ENCODE measurements at places on chromosomes 12 and 14. TPM values are rescaled to one million over a fixed set of nuclear protein-coding genes. Genes with fewer than 3 reads are reported as not detected.
A peak's percentile ranks its signal among the peaks of the same experiment; 100 is the strongest.

Gene SPX
- total RNA-seq: 310 TPM

Gene AHNAK2
- 35.9 TPM for total RNA-seq

Gene RPL10L
- total RNA-seq: not detected

Gene TAC3
- not detected for total RNA-seq

Gene DACT1
- 0.89 TPM for total RNA-seq

Gene CMTM5
- total RNA-seq: not detected

Gene DHRS7
- 144 TPM for total RNA-seq

Gene NINJ2
- total RNA-seq: not detected

- DNase-seq: peak; percentile 50
These were observed 1.7 kb downstream of the SINHCAF start for GRCh38 chr12:31324116-31324844.

DNA sequence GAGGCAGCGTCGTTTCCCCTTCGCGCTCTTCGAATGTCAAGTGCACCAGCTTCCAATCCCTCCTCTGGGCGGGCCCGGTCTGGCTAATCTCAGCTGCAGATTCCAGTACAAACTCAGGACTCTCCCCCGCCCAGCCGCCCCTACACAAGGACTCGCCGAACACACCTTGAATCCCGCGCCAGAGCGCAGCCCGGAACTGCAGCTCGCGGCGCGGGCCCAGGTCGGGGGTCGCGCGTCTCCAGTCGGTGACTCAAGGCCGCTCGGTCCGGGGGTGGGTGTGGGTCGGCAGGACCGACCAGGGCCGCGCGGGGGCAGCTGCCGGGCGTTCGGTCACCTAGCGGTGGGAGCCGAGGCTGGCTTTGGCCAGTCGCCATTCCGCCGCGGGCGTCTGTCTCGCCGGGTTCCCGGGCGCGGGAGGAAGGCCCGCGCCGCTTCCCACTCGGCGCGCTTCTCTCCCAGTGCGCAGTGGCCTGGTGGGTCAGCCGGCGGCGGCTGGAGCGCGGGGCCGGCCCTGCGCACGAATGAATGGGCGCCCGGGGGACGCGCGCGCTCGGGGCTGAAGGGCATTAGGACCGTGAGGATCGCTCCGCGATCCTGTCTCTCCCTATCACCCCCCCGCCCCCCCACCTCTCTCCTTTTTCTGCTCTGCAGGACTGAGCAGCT is at the start of gene GALNT16:
Gene GALNT16, plus strand, starts transcription at position 632 of the 663 bp plus-strand sequence. CDS start 133 bp downstream, outside the sequence.
- peak; percentile 24 for DNase-seq

- DNase-seq: no peak
These were observed 11.7 kb upstream of the NFKBIA start for GRCh38 chr14:35416108-35416750.

- no peak for DNase-seq
These were observed 3.9 kb downstream of the HEBP1 start for GRCh38 chr12:12996209-12996608.

- DNase-seq: no peak
These were observed 8.8 kb downstream of the A2M start for GRCh38 chr12:9106610-9107541.

- no peak for DNase-seq
These were observed 186.9 kb upstream of the FLRT2 start for GRCh38 chr14:85342858-85343607.

GRCh38 chr12:116263844-116264243 is 13.6 kb downstream of the MED13L start:
- no peak for DNase-seq

DNA sequence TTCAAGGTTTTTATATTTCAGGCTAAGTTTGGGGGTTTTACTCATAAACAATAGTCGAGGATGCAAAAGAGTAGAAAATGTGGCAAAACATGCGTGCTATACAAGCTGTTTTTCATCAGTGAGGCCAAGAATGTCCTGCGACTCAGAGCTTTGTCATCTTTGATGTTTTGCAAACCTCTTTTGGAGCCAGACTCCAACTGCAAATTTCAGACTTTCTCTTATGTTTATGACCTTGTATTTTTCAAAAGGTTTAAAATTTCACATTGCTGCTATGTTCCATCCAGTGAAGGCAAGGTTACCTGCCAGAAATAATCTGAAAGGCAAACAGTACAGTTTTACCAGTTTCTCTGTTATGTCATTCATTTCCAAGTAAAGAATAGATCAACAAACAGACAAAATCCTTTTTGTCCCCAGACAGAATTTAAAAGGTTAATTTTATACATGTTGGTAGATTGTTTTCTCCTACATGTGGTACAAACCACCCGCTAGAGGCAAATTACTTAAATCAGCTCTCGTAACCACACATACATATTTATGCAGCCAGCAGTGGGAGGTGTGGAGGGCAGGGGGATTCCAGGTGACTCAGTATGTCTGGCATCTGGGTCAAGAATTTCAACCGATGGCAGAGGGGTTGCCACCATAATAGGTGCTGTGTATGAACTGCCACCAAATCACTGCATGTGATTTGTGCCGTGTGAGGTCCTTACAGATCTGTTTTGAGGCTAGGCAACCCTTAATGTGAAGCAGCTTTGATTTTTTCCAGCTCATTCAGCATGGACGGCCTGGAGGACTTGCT is 119.8 kb upstream of the CPM start:
- peak; percentile 13 for DNase-seq

DNA sequence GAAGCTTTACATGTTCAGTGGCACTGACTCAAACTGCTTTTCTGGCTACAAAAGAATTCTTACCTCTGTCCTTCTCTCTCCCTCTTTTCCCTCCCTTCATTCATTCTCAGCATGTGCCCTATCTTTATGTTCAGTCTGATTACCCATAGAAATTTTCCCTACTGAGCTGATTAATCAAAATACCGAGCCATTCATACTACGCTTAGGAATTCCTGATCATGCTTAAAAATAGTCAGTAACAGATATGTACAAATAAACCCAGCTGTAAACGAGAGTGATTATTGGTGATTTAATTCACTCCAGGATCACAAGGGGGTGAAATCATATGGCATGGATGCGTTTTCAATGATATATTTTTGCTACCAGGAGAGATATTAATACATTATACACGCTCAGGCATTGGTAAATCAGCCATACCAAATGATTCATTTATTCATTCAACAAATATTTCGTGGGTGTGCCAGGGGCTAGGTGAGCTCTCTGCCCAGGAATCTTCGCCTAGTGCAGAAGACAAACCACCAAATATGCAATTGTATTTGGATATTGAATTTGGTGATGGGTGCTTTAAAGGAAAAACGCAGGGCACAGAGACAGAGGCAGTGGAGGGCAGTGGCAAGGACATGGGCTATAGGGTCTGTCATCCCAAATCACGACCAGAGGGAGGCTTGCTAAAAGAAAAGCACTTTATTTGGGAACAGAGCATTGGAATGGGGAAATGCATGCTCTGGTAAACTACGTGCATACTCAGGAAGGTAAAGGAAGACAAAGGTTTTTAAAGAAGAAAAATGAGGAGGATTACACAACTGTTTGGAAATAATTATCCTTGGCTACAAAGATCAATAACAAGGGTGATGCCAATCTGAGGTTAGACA is 13.9 kb upstream of the VRK1 start:
- no peak for DNase-seq

DNA sequence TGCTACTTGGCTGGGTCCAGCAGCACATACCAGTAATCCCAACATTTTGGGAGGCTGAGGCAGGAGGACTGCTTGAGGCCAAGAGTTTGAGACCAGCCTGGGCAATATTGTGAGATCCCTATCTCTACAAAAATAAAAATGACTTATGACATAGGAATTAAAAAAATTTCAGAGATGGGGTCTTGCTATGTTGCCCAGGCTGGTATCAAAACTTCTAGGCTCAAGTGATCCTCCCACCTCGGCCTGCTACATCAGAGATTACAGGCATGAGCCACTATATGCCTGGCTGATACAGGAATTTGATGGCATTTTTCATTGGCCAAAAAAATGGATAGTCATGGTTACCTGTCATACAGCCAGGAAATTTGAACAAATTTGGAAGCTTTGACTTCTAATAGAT is 54.6 kb downstream of the ZC3H14 start:
- no peak for DNase-seq

DNA sequence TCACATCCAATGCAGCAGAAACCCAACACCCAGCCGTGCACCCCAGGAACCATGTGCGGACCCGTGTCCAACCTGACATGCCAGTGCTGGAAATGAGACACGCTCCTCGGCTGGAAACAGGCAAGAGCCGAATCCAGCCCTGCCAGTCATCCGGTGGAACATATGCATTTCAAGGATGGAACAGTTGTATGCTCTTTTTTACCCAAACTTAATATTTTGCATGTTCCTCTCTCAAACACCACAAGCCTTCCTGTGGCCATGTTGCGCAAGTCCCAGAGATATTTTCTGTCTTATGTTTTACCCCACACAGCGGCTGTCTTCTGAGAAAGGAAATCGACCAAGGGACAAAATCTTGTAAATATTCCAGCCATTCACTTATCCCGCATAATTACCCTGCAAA is 196.9 kb downstream of the BCL11B start:
- DNase-seq: no peak

GRCh38 chr12:116427200-116427930 is 131.8 kb upstream of the MAP1LC3B2 start:
- DNase-seq: no peak

DNA sequence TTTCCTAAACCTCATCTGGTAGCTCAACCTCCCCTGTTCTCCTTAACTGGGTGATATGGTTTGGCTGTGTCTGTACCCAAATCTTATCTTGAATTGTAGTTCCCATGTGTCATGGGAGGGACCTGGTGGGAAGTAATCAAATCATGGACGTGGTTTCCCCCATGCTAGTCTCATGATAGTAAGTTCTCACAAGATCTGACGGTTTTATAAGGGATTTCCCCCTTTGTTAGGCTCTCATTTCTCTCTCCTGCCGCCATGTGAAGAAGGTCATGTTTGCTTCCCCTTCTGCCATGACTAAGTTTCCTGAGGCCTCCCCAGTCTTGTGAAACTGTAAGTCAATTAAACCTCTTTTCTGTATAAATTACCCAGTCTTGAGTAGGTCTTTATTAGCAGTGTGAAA is 19.5 kb downstream of the COX16 start:
- no peak for DNase-seq

GRCh38 chr14:23464700-23465099 is 4.8 kb upstream of the NGDN start:
- no peak for DNase-seq

DNA sequence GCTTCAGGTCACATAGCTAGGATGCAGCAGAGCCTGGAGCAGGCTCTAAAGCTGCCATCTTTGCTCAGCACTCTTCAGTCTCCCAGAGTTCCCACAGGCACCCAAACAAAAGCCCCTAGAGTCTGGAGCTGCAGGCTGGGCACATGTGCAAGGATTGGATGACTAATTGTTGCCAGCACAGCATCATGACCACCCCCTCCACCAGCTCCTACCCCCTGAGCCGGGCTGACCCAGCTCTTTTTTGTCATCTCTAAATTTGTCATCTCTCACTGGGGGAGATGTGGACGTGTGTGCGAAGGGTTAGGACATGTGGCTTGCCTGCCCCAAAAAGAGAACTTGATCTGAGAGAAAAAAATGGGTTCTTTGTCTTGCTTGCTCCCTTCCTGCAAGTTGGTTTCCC is 4.3 kb upstream of the MMP19 start:
- DNase-seq: no peak

DNA sequence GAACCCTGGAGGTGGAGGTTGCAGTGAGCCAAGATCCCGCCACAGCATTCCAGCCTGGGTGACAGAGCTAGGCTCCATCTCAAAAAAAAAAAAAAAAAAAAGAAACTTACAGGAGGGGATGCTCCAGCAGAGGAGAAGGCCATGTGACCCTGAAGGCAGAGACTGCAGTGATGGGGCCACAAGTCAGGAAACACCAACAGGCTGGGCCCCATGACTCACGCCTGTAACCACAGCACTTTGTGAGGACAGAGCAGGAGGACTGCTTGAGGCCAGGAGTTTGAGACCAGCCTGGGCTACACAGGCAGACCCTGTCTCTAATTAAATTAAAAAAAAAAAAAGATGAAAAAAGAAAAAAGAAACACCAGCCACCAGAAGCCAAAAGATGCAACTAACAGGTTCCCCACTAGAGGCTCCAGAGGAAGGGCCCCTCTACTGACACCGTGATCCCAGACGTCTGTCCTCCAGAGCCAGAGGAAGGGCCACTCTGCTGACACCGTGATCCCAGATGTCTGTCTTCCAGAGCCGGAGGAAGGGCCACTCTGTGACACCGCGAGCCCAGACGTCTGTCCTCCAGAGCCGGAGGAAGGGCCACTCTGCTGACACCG is 9.1 kb upstream of the GLT1D1 start:
- no peak for DNase-seq

- DNase-seq: no peak
These were observed 30.8 kb upstream of the HSPB8 start for GRCh38 chr12:119147847-119148448.

- no peak for DNase-seq
These were observed 41.8 kb downstream of the CACNA1C start for GRCh38 chr12:2094597-2094996.

DNA sequence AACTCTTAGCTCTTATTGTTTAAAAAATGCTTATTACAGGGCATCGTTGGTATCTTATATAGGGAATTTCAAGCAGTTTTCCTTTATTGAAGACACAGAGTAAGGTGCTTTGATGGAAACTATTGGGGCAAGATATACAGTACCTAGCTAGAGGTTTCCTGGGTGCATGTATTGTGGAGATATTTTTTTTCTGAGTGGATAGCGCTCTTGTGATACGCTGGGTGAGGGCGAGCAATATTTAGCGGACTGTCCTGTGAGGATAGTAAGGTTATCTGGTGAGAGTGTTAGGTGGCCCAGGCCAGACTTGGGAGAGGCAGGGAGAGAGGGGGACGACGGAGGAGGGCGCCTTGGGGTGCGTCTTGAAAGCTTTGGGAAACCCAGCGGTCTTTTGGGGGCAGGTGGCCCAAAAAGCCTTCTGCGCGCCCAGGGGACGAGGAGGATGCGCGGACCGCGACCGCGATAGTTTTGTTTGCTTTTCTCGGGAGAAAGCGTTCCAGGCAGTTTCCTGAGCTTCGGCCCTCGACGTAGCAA is 596 bp upstream of the BICD1 start:
- DNase-seq: no peak

DNA sequence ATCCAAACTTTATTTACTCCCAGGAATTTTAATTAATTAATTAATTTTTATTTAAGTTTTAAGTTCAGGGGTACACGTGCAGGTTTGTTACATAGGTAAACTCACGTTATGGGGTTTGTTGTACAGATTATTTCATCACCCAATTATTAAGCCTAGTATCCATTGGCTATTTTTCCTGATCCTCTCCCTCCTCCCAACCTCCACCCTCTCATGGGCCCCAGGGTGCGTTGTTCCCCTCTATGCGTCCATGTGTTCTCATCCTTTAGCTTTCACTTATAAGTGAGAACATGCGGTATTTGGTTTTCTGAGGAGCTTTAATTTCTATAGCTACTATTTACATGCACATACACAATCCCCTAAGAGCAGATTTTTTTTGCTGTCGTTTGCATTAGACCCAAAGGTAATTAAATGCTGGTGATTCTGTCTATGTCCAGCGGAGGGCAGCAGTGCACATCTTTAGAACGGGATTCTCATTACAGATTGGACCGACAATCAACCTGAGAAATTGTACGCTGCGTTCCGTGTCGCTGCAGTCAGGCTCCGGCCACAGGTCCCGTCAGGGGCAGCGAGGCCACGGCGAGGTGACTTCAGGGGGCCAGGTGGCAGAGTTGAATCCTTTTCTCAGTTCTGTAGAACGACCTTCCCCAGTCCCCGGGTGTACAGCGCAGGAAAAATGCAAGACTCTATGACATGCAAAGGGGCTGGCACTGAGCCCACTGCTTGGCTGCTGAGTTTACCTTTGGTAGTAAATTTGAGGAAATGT is 11.6 kb downstream of the TMEM30B start:
- peak; percentile 82 for DNase-seq

GRCh38 chr12:10190558-10191388 is 11.9 kb downstream of the TMEM52B start:
- DNase-seq: peak; percentile 36

GRCh38 chr14:36582011-36582873 is at the start of gene NKX2-8:
TSS of gene NKX2-8 (minus strand) at chr14:36582614. CDS start at chr14:36582389, 225 bp downstream.
- DNase-seq: no peak
